ENCODE measurements at places on chromosomes 4 and X.

- DNase-seq = no peak
Observed at GRCh38 chrX:3468031-3468430, 121.6 kb upstream of the MXRA5 start.

DNA sequence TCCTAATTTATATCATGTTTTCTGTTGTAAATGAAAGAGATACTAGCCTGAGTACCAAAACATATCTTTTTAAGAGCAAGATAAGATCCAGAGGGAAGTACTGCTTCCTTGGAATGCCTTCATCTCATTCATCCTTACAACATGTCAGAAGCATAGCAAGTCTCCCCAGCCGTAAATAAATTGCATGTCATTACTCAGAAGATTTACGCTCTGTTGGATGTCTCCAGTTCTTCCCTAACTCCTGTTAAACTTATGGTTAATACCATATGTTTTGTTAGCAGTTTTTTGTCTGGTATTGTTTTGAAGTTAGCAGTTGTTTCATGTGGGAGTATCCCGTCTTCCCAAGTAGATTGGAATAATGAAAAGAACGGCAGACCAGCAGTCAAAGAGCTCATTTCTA is 7.5 kb upstream of the GPC3 start:
- no peak for DNase-seq

DNA sequence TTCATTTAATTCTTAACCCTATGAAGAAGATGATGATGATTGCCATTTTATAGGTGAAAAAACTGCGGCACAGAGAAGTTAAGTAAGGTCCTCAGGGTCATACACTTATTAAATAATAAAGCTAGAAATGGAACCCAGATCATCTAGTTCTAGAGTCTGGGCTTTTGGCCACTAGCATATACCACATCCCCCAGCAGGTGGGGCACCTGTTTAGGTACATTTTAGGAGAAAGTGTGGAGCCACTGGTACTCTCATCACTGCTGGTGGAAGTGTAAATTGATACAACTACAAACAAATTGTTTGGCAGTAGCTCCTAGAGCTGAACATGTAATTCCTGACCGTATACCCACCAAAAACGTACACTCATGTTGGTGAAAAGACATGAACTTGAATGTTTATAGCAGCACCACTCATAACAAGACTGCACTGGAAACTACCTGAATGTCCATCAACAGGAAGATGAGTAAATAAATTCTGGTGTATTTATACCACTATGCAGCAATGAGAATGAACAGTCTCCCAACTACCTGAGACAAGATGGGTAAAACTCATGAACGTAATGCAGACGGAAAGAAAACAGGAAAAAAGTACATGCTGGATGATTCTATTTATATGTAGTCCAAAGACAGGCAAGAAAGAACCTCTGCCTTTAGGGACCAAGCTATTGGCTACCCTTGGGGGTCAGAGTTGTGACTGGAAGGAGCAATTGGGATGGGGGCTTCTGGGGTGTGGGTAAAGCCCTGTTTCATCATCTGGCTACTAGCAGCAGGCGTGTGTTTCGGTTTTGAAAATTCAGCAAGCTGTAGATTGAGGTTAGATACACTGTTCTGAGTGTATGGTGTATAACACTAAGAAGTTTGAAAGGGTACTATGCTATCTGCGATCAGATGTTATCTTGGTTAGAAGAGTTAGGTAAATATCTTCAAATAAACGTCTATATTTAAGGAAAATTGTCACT is 72.3 kb upstream of the ADGRG2 start:
- no peak for DNase-seq

DNA sequence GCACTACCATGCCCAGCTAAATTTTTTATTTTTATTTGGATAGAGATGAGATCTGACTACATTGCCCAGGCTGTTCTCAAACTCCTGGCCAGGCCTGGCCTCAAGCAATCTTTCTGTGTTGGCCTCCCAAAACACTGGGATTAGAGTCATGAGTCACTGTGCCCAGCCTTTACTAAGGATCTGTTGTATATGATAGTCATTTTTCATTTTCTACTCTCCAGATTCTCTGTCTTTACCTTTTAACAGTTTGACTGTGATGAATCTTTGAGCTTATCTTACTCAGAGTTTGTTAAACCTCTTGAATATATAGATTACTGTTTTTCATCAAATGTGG is 161.8 kb downstream of the FNIP2 start:
- no peak for DNase-seq

- DNase-seq = no peak
Observed at GRCh38 chrX:15882704-15883539, 28.3 kb upstream of the AP1S2 start.

- DNase-seq = no peak
Observed at GRCh38 chrX:121103381-121103780, 56.0 kb downstream of the GLUD2 start.

- DNase-seq = no peak
Observed at GRCh38 chr4:189001971-189002450, 862.8 kb downstream of the TRIML1 start.

DNA sequence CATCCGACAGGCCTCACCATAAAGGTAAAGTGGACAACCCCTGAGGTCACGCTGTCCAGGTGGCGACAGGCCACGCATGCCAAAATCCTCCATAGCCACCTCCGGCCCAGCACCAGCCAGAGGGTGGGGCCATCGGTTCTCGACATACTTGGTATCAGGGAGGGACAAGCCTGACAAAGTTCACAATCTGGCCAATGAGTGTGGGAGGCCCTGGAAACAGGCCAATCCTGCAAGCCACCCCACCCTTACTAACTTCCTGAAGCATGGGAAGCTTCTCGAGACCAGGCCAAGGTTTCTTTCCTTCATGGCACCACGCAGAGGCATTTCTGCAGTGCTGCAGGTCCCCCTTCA is 73.8 kb downstream of the MTMR1 start:
- no peak for DNase-seq

GRCh38 chrX:109841257-109841656 is 108.2 kb upstream of the ACSL4 start:
- DNase-seq = peak; percentile 21
